Activated naive CD4-positive, alpha-beta T cell treated with anti-CD3 and anti-CD28 coated beads, Interleukin-2, amount 50 U/mL, for 16 hours (primary cell): ENCODE measurements at places on chromosomes 7 and 10.
A peak's percentile ranks its signal among the peaks of the same experiment; 100 is the strongest.

GRCh38 chr7:50268990-50269389 is 35.5 kb upstream of the IKZF1 start:
- no peak for DNase-seq

GRCh38 chr10:76242956-76243355 is 811.5 kb downstream of the LRMDA start:
- no peak for DNase-seq

DNA sequence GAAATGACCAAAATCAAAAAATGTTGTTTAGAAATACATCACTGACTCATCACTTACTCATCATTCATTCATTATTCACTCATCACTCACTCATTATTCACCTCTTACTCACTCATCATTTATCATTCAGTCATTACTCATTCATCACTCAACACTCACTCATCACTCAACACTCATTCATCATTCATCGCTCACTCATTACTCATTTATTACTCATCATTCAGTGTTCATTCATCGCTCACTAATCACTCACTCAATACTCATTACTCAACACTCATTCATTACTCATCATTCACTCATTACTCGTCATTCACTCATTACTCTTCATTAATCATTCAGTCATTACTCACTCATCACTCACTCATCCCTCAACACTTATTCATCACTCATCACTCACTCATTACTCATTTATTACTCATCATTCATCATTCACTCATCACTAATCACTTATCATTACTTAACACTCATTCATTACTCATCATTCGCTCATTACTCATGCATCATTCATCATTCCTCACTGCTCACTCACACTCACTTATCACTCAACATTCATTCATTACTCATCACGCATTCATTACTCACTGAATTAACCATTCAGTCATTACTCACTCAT is 238.5 kb downstream of the ADARB2 start:
- DNase-seq: no peak

GRCh38 chr10:110657973-110658691 is 14.0 kb downstream of the RBM20 start:
- DNase-seq: no peak

- DNase-seq: no peak
These were observed 8.5 kb downstream of the GPER1 start for GRCh38 chr7:1096156-1097119.

DNA sequence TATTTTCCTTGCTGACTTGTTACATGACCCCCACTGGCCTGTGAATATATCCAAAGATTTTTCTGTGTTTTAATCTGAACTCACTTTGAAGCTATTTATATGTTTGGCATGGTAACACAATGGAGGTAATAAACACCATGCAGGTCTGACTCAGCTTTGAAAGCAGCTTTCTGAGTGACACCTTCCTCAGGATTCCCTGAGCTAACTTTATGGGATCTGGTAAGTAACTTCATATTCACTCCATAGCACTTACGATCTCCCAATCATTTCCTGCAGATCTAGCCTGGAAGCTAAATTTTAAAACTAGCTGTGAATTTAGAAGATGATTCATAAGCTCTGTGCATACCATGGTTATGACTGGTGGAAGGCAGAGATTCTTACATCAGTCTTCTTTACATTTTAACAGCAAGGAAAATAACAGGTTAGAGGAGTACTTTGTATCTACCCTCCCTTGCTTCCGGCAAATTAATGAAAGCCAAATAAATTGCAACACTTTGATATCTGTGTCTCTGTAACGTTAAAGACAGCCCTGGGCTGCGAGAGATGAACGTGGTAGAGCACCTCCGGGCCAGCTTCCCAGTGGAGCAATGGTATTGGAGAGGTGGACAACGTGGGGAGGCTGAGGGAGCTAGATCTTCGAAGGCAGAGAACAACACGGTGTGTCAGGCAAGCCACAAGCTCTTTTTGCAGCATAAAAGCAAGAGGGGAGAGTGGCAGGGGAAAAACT is 170.2 kb upstream of the KLF14 start:
- no peak for DNase-seq

DNA sequence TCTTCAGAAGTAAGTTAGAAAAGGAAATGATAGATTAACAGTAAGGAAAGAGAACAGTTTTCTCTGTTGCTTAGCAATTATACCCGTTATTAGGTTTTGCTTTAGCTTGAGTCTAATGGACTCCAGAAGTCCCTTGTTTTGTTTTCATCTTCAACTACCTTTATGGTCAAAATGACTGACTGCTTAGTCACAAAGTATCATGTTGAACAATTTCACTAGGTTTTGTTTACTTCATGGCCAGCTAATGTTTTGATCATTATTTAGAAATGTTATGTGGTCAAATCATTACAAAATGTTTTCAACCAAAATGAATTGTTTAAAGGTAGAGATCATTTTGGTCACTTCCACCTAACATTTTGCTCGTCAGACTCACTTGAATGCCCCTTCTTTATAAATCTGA is 1.9 kb downstream of the UBN2 start:
- DNase-seq: no peak

DNA sequence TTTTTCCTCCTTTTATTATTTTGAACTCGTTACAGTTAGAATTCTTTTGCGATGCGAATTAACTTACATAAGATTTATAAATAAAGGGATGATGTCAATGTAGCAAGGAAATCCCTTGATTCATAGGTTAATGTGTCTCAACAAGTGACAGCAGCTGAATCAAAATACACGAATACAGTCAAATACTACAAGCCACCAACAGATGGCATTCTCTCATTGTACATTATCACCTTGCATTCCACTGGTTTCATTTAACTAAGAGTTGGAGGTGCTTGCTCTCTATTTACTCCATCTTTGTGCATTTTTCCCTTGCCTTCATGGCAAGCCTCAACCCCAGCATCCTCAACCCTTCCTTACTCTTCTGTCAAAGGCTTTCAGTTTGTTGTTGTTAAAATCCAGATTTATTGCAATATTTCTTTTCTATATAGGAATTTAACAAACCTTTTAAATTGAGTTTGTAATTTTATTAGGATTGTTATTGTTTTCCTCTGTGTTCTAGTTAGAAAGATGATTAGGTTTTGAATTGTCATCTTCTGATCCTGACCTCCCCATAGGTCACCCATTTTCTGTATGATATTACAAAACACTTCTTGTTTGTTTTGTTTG is 78.3 kb downstream of the SLC25A40 start:
- DNase-seq: no peak

- no peak for DNase-seq
These were observed 731.8 kb downstream of the SUGCT start for GRCh38 chr7:40866601-40867000.

DNA sequence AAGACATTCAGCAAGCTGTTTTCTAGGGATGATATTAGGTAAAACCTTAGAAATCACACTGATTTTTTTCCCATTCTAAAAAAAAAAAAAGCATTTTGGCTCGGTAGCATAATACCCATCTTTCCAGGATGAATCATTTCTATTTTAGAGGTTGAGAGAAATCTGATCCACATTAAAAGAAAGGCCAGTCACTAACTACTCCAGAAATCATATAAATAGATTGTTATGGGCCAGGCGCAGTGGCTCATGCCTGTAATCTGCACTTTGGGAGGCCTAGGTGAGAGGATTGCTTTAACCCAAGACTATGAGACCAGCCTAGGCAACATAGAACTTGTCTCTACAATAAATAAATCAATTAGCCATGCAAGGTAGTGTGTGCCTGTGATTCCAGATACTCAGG is 164.3 kb downstream of the BAMBI start:
- no peak for DNase-seq

GRCh38 chr10:121851786-121852185 is 76.0 kb downstream of the ATE1 start:
- DNase-seq: no peak

GRCh38 chr7:19143881-19144574 is 1.2 kb downstream of the FERD3L start:
- no peak for DNase-seq

- DNase-seq: no peak
These were observed 28.6 kb downstream of the VCL start for GRCh38 chr10:74026428-74027015.

GRCh38 chr10:88996927-88997326 is 6.3 kb downstream of the FAS start:
- no peak for DNase-seq

DNA sequence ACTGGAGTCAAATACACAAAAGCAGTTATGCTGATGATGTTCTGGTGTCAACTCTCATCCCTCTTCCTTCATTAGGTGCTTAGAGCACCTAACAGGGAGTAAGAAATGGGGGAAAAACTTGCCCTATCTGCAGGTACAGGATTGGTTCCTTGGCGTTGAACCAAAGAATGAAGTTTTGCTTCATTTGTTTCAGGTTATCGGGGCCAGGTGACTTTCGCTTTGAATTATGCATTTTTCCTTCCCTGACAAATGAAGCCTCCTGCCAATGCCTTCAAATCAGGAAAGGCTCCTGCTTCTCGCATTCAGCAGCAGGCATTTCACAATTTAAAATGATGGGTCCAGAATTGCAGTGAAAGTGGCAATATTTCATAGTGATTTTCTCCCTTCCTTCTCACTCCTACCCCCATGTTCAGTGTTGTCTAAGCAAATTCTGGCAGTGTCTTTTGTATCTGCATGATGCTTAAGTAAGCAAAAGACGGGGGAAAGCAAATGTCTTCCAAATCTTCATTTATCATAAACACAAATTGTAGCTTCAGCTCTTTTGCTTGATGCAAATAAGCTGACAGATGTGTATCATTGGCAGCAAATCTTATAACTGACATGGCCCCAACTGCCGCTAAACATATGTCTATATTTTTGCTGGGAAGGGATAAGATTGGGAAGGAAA is 29.4 kb downstream of the DNAJB9 start:
- DNase-seq: no peak

DNA sequence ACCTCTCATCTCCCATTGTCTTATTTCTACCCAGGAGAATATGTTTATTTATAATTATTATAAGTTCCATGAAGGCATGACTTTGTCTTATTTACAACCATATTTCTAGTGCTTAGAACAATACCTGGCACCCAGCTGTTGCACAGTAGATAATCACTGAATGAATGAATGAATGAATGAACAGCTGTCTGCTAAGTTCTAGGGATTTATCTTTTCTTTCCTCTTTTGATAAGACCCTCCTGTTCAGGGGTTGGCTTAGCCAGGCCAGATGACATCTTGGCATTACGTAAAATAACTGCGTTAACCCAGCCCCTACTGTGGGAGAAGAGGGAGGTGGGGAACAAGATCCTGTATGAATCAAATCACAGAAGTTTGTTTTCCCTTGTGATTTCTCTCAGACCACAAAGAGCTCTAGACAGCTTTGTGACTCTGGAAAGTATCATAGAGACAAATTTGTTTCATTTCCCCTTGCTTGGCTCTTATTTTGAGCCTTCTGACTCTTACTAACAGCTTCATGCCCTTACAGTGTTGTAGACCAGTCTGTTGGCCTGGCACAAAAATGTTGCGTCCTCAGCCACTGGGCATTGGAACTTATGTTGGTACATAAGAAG is 8.4 kb downstream of the ZNF862 start:
- no peak for DNase-seq

DNA sequence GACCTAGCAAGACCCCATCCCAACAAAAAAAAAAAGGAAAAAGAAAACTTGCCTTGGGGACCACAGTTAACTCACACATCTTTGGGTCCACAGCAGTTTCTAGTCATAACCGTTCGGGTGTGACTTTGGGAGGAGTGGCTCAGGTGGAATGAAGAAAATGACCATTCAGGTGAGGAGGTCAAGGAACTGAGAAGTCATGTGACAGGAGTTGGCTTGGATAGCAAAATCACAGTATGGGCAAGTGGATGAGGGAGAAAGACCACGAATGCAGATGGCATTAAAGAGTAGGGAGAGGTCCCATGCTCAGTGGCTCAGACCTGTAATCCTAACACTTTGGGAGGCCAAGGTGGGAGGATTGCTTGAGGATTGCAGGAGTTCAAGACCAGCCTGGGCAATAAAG is 17.1 kb upstream of the CNOT4 start:
- no peak for DNase-seq

- peak; percentile 84 for DNase-seq
These were observed 19.1 kb downstream of the MXI1 start for GRCh38 chr10:110226543-110226925.

- DNase-seq: peak; percentile 39
These were observed 25.0 kb downstream of the C10orf105 start for GRCh38 chr10:71694567-71694968.

GRCh38 chr7:6256677-6257535 is 15.5 kb downstream of the CYTH3 start:
- peak; percentile 38 for DNase-seq

DNA sequence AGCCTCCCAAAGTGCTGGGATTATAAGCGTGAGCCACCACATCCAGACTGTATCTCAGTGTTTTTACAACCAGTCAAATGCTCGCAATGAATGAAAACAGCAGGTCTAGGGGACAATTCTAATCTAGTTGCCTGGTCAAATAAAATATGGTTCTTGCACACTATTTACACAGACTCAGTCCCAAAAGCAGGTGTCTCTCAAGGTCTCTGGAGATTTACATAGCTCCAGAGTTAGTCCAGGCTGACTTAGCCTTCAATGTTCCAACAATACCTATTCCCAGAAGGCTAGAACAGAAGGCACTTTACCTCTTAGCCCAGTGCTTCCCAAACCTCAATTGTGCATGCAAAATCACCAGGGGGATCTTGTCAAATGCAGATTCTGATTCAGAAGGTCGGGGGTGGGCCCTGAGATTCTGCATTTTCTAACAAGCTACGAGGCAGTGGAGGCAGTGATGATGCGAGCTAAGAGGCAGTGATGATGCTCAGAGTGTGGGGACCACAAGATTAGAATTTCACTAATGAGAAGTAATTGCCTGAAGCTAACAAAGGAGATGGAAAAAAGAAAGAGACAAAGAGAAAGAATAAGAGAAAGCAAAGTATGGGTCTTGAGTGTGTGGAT is 6.4 kb downstream of the KIAA1549 start:
- no peak for DNase-seq

DNA sequence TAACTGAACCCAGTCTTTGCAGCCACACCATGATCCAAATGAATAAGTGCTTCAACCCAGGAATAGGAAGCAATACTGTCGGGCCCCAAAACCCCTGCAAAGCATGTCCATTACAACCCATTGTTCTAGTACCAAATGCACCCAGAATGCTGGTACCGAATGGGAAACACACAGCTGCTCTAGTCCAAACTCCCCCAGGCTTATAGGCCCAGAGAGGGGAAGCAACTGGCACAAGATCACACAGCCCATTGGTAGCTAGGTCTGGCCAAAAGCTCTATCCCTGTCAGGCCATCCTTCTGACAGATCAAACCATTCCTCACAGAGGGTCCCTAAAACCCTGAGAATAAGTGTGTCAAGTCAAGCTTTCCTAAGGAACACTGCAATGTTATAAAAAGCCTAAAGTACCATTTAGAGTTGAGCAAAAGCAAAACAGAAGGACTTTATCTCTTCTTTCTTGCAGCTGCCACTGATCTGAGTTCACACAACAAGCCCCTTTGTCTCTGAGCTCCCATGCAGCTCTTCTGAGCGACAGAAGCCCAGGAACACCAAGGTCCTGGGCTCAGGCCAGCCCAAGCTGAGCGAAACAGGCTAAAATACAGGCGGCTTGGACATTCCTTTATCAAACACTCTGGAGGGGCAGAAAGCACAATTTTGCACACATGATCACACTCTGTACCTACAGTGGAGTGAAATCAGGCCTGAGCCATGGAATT is 116.7 kb downstream of the SGMS1 start:
- no peak for DNase-seq

GRCh38 chr7:23404546-23405239 is 65.6 kb downstream of the IGF2BP3 start:
- no peak for DNase-seq
